D721Med (cell line): ENCODE measurements at places on chromosomes 11 and 22.

DNA sequence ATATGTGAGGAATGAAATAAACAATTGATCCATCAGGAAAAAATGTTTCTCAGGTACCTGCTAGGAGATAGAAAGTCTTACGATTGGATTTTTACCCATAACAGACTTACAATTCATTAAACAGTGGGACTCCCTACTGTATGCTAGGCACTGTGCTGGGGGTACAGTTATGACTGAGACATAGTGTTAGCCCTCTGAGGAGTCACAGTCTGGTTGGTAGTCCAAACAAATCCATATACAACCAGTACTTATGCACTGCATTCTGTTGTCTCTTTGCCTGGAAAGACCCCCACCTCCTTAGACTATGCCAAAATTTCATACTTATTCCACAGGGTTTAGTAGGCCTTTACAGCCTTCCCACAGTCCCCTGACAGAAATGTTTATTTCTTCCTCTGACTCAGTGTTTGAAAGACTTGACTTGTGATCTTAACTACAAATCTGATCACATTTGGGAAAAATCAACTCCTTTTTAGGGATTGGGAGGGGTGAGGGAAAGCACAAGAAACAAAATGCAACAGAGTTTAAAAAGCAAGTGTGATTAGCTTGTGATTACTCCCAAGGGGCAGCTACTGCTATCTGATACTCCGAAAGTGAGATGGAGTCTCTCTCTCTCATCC, 69.4 kb upstream of the HORMAD2 start:
- no peak for DNase-seq

- no peak for DNase-seq
These were observed 58.6 kb downstream of the SYTL2 start for GRCh38 chr11:85752201-85752889.

GRCh38 chr11:94855666-94856065, 87.5 kb downstream of the AMOTL1 start:
- DNase-seq = no peak

DNA sequence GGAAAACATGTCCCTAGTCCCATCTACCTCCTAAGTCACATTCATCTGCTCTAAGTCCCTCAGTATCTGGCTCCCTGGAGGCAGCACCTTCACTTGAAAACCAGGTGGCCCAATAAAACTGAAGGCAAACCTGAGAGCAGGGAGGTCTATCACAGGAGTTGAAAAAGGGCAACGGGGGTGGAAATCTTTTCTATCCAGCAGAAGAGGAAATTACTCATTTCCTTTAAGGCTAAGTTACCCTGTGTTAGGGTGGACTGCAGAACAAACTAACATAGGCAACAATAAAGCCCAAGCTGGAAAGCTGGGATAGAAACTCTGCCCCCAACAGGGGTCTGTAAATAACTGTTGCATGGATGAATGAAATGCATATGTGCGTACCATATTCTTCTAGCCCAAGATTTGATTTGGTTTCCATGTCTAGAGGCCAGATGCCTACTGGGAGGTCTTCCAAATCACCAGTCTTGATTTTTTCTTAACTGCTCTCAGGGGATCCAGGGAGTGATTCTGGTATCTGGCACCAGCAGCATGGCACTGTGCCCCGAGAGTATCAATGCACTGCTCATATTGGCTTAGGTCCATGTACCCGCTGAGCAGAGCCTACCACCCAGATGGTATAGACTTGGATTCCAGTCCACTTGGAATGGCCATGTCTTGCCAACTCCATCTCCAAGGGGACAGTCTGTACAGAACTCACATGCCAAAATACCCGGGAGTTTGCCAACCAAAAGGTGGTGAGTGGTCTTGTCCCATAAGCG, 350.0 kb upstream of the NCAM1 start:
- DNase-seq = no peak

DNA sequence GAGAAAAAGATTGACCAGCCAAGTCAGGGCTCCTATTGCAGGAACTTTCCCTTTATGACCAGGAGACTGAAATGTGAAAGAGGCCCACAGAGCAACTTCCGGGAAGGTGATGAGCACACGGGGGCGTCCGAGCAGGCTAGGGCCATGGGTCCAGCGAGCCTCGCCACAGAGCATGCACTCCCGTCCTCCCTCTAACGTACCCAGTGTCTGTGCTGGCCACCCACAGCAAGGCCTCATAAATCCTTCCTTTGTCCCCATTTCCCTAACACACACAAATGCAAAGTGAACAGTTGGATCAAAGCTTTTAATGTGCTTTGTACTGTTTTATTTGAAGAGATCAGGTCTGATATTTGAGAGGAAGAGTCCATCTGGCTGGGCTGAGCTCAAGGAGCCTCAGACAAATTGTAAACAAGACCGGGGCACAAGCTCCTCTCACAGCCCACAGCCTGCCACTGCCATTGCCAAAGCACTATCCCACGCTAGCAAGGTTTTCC, 44.3 kb downstream of the BLID start:
- no peak for DNase-seq

GRCh38 chr11:70146299-70146698, 56.8 kb upstream of the FADD start:
- no peak for DNase-seq

DNA sequence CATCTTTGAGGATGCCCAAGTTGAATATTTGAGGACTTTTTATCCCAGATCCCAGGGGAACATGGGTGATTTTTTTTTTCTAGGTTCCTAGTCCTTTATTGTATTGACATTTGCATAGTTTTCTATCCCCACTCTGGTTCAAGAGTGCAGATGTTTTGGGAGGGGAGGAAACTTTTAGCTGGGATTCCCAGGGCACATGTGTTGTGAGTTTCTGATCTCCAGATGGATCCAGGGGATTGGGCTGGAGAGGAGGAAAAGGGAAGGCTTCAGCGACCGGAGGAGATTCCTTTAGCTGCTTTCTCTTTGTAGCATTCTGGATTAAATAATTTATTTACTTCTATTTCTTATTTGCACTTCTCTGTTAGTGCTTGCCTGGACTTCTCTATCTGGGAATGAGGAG, 14.7 kb upstream of the SORL1-AS1 start:
- no peak for DNase-seq

DNA sequence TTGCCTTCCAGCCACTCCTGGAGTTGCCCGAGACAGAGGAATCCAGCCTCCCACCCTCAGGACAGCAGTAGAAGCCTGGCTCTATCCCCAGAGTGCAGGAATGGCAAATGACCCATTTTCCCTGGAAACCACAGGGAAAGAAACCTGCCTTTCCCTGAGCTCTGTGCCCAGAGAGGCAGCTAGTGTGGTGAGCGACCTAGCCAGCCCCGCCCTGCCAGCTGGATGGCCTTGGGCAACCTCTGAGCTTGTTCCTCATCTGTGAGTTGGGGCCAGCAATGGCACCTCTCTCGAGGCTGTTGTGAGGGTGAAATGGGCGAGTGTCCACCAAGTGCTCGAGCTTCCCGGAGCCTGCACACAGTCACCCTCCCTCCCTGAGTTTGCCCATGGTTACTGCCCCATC, 3.7 kb downstream of the OMP start:
- DNase-seq = no peak

- DNase-seq = no peak
These were observed 38.2 kb downstream of the CCDC83 start for GRCh38 chr11:85893395-85893794.
